ENCODE measurements at places on chromosomes 1 and 21.

GRCh38 chr1:106063510-106063909 is 993.0 kb upstream of the PRMT6 start:
- DNase-seq = no peak

- no peak for DNase-seq
Measured at GRCh38 chr1:112870887-112871646, 84.9 kb downstream of the SLC16A1 start.

DNA sequence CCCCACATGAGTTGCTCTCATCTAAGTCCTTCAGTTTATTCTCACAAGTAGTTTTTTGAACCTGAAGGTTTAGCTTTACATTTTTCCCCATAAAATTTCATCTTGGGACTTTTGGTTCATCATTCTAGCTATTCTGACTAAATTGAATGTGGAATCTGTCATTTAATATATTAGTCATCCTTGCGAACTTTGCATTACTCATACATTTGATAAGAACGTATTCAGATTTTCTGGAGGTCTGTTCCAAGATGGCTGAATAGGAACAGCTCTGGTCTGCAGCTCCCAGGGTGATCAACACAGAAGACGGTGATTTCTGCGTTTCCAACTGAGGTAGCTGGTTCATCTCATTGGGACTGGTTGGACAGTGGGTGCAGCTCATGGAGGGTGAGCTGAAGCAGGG is 59.8 kb upstream of the CSF1 start:
- DNase-seq = no peak

- DNase-seq = no peak
Measured at GRCh38 chr1:117045644-117046043, 14.5 kb upstream of the TTF2 start.

DNA sequence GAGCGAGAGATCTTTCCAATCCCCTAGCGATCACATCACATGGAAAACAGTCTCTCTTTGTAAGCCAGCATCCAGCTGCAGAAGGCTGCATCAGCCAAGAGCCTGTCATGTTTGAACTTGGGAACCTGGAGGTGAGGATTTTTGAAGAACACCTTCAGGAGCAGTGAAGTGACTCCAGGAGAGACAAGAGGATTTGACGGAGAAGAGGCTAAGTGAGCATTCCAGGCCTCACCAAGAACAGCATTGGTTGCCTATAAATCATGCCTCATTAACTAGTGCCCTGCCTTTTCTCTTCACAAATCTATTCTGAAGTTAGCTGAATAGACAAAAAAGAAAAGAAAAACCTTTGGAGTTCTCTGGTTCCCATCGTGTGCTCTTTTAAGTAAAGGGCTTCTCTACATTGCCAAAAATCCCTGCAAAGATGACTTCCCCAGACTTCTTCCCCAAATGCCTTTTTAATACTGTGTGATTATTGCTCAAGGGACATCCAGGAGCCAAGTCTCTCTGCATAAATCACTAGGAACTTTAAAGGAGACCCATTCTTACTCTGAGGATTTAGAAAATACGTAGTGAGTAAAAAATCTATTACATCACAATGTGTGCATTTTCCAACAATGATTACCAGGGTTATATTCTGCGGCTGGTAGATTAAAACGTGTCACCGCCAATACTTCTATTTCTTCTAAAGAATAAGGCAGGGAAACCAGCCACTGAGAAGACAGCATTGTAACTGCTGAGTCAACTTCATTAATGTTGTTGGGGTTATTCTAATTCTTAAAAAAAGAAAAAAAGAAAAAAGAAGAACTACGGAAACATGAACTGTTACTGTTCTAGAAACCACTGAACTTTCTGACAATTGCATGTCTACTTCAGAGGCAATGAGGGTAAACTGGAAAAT is 95.2 kb downstream of the KIF14 start:
- DNase-seq = no peak

GRCh38 chr1:212104586-212105325 is 69.2 kb downstream of the DTL start:
- no peak for DNase-seq

DNA sequence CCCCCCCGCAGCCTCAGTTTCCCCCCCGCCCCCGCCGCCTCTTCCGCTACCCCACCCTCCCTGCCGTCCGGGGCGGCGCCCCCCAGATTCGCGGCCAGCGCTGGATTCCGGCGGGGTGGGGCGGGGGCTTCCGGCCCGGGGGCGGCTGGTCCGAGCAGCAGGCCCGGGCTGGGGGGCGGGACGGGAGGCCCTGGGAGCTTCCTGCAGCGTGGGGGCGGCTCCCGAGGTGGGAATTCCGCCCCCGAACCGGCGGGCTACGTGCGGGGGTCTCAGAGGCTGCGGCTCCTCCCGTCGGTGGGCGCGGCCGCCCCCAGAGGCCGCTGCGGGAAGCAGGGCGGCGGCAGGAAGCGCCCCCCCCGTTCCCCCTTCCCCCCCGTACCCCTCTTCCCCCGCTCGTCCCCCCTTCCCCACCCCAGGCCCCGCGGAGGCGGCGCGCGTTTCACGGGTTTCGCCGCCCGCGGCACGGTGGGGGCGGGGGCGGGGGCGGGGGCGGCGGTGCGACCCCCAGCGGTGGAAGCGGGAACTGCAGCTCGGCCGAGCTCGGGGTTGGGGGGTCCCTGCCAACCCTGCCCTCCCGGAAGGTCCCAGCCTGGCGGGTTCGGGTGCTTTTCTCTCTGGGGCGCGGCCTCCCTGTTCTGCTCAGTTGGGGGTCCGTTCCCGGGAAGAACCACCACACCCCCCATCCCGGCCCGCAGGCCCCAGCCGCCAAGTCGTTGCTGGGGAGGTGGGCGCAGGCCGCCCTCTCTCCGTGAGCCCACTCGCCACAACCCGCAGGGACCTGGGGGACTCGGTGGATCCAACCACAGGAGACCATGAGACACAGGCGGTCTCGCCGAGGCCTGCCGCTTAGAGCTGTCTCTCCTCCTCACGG is 76.3 kb downstream of the MORN1 start:
- DNase-seq = no peak

DNA sequence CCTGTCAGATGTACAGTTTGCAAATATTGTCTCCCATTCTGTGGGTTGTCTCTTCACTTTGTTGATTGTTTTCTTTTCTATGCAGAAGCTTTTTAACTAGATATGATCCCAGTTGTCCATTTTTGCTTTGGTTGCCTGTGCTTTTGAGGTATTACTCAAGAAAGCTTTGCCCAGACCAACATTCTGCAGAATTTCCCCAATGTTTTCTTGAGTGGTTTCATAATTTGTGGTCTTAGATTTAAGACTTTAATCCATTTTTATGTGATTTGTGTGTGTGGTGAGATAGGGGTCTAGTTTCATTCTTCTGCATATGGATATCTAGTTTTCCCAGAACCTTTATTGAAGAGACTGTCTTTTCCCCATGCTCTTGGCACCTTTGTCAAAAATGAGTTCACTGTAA is 116.9 kb downstream of the DUSP10 start:
- DNase-seq = no peak

Measured in iPS DF 6.9 (cell line).